ENCODE measurements at places on chromosomes 3 and 15. TPM values are rescaled to one million over a fixed set of nuclear protein-coding genes. Genes with fewer than 3 reads are reported as not detected.
A peak's percentile ranks its signal among the peaks of the same experiment; 100 is the strongest.

DNA sequence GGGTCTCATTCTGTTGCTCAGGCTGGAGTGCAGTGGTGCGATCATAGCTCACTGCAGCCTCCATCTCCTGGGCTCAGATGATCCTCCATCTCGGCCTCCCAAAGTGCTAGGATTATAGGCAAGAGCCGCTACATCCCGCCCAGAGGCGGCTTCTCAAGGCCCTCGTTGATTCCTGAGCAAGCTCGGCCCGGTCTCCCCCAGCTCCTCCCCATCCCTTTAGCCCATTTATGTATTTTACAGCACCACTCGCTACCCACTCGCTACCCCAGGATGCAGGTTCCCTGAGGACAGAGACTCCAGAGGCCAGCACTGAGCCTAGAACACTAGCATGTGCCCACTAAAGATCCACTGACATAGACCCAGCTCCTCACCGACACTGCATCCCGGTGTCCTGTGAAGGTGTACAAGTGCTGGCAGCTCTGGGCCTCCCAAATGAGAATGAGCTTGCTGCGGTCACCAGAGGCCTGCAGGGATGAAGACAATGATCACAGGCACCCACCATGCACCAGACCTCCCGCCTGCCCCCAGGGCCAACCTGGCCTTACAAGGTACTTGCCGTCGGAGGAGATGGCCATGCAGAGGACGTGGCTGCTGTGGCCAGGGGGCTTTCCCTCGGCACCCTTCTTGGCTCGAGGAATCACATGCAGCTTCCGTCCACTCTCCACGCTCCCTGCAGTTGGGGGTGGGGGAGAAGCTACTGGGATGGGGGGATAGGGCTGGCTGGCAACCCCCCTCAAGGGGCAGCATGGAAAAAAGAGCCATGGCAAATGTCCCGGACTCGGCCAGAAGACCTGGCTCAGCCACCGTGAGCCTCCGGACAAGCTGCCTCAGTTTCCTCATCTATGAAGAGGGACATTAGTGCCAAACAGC is 5.6 kb downstream of the RRP9 start:
- DNase-seq = no peak

DNA sequence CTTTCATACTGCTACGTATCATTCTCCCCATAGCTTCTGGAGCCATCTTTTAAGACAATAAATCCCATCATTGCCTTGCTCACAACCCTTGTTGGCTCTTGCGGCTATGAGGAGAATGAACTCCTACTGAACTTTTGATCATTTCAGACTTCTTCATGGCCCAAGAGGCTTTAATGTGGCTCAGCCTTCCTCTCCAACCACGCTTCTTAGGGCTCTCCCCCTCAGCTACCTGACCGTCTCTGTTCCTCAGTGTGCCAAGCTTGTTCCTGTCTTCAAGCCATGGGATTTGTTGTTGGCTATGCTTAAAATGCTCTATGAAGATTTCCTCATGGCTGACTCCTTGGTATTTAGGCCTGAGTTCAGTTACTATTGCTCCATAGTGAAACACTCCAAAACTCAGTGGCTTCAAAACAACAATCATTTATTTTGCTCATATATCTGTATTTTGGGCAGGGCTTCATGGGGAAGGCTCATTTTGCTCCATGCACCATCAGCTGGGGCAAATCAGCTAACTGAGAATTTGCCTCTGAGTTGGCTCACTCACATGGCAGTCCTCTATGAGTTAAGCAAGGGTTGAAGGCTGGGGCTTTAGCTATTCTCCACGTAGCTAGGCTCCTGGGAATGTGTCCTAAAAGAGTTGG is 47.5 kb downstream of the FOXL2 start:
- DNase-seq = no peak

GRCh38 chr3:89116476-89116875 is 9.1 kb downstream of the EPHA3 start:
- DNase-seq = no peak

DNA sequence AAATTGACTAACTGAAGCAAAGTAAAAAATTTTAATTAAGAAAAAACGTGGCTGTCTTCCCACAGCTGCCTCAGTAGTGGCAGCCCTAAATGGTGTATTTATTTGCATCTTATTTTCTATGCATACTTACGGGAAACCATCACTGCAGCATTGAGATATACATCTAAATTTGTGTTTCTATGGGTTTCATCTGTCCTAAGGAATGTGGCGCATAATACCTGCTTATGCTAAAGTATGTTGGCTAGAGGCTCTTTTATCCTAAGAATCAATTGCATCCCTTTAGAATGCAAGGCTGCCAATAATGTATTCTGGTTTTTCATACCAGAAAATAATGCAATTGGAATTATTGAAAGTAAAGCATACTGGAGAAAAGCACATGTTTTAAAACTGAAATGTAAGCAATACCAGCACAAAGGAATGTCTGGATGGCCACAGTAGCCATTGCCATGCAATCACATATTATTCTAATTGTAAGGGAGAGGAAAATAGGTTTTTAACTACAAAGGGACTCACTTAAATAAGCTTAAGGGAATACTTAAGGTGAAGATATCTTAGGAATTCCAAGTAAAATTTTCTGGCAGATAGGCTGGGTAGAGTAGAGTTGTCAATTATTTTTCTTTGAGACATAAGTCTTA is 834.5 kb upstream of the NECTIN3 start:
- no peak for DNase-seq

TMEM212 gene
- polyA plus RNA-seq = not detected

LEO1 gene
- 1.4 TPM for polyA plus RNA-seq

GRCh38 chr3:156749244-156749643 is 74.9 kb downstream of the TIPARP start:
- DNase-seq = no peak

TEX55 gene
- polyA plus RNA-seq = not detected

DGKG gene
- polyA plus RNA-seq = 5.3 TPM

DNA sequence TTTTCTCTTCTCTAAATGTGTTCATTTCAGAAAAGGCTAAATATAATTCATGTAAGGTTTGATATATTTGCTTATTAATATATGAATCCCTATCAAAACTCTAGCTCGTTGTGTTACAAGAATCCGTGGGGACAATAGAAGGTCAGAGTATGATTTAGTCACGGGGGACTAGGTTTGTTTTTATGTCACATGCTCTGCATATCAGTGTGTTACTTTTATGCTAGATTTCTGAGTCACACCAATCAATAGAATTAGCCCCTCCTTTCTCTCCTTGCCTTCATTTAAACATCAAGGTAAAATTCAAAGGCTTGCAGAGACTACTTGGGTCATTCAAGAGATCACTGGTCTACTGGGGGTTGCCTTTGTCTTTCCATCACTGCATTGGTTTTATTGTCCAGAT is 636.1 kb downstream of the NR2F2 start:
- DNase-seq = no peak

- no peak for DNase-seq
These were observed 17.5 kb upstream of the HACD2 start for GRCh38 chr3:123602325-123602724.

GRCh38 chr3:2921452-2921851 is 188.7 kb downstream of the IL5RA start:
- DNase-seq = no peak

DNA sequence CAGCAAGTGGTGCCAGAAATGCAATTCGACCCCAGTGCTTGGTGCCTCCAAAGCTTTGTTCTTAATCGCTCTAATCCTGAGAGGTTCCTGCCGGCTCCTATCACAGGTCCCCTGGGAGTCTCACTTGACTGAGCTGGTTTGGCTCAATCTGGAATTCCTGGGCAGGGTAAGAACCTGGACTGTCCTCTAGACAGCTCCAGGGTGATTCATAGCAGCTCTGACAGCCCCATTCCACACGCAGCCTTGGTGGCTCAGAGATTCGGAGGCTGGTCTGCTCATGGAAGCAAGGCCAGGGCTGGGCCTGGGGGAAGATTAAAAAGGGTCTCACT is 37.9 kb downstream of the MYO5C start:
- DNase-seq = no peak

GPR27 gene
- 19.6 TPM for polyA plus RNA-seq

GRCh38 chr3:134483195-134483900 is 2.4 kb downstream of the ANAPC13 start:
- peak; percentile 64 for DNase-seq

GP5 gene
- polyA plus RNA-seq = not detected

DNA sequence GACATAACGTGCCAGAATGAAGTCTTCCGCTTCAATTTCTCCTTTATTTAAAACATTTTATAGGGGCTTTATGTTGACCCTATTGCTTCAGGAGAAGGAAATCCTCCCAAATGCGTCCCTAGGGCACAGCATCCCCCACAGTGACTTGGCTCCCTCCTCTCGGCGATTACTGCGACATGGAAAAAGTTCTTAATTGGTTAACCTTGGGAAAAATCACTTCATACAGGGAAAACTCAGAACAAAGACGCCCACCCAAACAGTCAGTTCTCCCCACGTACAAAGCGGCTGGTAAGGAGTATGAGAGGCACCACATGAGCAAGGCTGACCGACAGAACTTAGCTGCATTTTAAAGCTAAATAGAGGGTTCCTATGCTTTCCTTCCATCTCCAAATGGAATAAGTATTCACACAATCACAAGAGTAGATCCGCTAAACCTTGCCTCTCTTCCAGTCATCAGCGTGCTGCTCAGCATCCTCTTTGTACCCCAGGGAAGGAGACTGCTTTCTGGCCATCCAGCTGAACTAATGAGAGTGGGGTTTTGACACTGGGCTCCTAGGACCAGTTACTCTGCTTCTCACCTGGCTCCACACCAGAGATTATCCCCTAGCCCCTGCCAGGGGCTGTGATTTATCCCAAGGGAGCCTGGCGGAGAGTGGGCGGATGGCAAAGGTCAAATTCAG is 415.3 kb upstream of the WNT5A start:
- DNase-seq = no peak

INAFM2 gene
- 13.5 TPM for polyA plus RNA-seq

DNA sequence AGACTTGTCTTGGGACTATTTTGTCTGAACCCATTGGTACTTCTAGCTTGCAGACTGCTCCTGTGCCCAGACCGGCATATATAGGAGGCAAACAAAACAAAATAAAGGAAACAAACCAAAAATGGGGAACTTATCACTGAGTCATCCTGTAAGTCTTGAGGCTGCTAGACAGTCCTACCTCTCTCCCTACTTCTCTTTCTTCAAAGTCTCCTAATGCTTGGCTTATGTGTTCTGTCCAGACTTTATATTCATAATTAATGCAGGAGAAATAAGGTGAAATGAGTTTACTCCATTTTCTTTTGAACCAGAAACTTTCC is 266.2 kb downstream of the ZNF385D start:
- DNase-seq = peak; percentile 61

TRPM1 gene
- polyA plus RNA-seq = 0.03 TPM

MYRIP gene
- polyA plus RNA-seq = not detected

LCTL gene
- polyA plus RNA-seq = not detected

C3orf85 gene
- not detected for polyA plus RNA-seq

DAPK2 gene
- polyA plus RNA-seq = 0.59 TPM

- no peak for DNase-seq
These were observed 33.3 kb upstream of the MRPS22 start for GRCh38 chr3:139310474-139310933.

GRCh38 chr3:52061121-52061910 is 4.9 kb upstream of the DUSP7 start:
- DNase-seq = no peak

GRCh38 chr15:77033729-77034671 is 36.9 kb downstream of the TSPAN3 start:
- no peak for DNase-seq

DNA sequence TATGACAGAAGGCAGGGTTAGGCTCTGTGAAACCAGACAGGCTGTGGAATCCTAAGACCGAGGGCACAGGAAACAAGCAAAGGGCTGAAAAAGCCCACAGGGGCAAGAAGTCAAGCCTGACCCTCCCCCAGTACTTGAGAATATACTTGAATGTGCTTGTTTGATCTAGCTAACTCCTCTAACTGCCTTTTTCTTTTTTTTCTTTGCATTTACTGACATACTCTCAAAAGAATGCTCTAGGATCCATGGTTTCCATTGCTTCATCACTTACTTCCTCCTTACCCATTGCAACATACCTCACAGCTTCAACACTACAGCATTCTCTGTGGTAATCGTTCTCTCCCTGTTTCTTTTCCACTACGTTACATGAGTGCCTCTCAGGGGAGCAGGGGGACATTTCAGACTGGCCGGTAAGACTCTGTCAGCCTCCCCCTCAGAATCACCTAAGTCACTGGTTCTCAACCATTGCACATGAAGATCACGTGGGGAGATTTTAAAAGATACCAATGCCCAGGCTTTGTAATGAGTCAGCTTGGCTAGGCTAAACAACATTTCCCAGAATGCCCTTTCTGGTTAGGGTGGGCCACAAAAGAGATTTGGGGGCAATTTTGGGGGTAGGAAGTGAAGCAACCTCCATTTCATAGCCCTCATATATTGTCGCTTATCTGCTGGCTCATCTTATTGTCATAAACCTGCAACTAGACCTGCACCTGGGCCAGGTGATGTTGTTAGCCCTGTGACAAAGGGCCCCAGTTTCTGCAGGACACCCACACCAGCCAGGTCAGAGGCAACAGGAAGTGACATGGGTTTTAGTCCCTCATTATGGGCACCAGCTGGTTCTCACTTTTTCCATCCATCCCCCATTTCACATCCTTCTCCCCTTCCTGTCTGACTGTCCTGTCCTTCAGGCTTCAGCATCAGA is 24.6 kb upstream of the RSL24D1 start:
- peak; percentile 96 for DNase-seq

DNA sequence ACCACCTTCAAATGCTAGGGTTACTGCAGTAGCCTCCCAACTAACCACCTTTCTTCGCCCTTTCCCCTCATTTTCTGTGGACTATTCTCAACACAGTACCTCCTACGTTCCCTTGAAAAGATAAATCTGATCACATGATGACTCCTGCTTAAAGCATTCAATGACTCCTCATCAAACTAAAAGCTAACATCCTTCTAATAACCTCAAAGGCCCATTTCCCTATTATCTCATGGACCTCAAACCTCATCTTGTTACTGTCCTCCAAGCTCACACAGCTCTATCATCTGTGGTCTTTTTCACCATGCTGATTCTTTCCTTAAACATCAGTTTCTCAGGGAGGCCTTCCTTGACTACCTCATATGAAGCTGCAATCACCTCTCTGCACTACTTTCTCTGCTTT is 29.6 kb downstream of the GADL1 start:
- DNase-seq = no peak

GRCh38 chr3:111351334-111351733 is 190.7 kb upstream of the CD96 start:
- DNase-seq = no peak

- DNase-seq = no peak
These were observed 375.1 kb downstream of the PTPRG start for GRCh38 chr3:61936344-61936937.

GRIP2 gene
- not detected for polyA plus RNA-seq

GRCh38 chr3:38177181-38177580 is 11.8 kb downstream of the OXSR1 start:
- DNase-seq = no peak

DNA sequence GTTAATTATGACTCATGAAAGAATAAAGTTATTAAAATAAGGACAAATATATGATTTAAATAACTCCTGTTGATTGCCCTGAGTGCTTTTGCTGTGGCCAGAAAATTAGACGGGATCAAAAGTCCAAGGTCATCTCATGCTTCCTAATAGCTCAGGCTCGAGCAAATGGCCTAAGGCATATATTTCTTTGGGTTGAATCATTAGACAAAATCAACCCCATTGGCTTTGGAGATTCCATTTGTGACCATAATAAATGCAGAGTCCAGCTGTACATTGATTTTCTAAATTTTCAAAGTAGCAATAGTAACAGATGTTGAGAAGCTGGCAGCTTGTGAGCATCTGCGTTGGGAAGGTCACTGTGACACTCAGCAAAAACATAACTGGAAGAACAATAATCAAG is 464.5 kb upstream of the TGFBR2 start:
- DNase-seq = no peak

GRCh38 chr3:177681156-177681555 is 483.9 kb upstream of the TBL1XR1 start:
- DNase-seq = no peak

Data from CD14-positive monocyte (primary cell).